Hematopoietic multipotent progenitor cell treated with erythropoietin and hydrocortisone succinate and interleukin-3 and kit ligand, for 8 days (in vitro differentiated cells): ENCODE measurements at places on chromosomes 2 and 18.
A peak's percentile ranks its signal among the peaks of the same experiment; 100 is the strongest.

GRCh38 chr18:51278045-51278649, 80.7 kb upstream of the MEX3C start:
- peak; percentile 55 for DNase-seq

DNA sequence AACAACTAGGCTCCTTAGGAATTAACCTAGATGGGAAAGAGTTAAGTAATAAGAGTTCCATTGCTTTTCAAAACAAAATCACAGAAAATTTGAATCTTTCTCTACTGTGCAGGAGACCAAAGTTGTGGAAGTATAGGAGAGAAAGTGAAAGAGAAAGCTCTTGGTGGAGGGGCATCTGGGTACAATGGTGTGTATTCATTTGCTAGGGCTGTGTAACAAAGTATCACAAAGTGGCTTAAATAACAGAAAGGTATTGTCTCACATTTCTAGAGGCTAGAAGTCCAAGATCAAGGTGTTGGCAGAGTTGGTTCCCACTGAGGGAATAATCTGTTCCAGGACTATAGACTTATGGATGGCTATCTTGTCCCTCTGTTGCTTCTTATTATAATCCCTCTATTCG, 50.5 kb upstream of the GORASP2 start:
- no peak for DNase-seq

GRCh38 chr2:30747206-30747605, 60.0 kb downstream of the CAPN13 start:
- no peak for DNase-seq

GRCh38 chr2:144443837-144444817, 75.8 kb downstream of the ZEB2 start:
- no peak for DNase-seq

DNA sequence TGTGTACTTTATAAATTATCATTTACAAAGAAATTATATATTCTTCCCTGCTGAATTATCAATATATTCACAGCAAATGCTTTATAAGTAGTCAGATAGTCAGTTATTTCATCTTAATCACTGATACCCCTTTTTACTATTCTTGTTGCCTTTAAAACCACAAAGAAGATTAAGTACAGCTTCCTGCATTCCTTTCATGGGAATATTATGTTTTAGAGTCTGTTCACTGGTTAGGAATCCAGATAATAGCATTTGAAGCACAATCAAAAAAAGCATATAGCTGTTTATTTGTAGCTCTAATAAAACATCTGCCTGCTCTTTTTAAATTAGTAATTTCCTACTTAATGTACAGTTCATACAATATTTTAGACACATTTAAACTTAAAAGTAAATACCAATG, 508.9 kb downstream of the FBXO15 start:
- DNase-seq, result no peak

DNA sequence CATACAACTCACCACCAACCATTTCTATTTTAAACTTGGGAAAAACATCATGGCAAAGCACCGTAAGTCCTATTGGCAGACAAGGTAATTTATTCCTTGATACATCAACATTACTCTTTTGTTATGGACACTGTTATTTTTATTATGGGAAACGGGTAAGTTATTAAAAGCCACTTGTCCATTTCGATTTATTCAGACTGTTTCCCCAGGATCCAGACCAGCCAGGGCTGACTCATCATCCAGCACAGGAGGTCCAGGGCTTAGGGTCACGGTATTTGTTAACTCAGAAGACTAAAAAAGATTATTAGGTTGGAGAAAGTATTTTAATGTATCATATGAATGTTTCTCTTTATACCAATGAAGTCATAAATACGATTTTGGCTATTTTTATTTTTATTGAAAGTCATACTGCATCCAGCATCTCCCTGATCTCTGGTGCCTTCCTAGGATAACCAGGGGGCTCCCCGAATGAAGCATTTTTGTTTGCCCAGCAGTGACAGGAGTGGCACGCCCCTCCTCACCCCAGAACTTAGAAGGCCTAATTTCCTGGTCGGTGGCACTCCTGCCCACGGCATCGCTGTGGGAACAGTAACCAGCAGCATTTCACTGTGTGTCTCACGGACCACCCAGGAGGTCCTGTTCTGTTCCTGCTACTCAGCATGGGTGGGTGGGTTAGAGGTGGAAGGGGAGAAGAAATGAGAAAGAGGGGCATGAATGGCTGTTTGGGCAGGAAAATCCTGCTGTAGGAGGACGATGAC, 446.1 kb downstream of the EIPR1 start:
- DNase-seq, result no peak

- DNase-seq, result no peak
These were observed 152.1 kb downstream of the NEDD4L start for GRCh38 chr18:58196164-58196563.

DNA sequence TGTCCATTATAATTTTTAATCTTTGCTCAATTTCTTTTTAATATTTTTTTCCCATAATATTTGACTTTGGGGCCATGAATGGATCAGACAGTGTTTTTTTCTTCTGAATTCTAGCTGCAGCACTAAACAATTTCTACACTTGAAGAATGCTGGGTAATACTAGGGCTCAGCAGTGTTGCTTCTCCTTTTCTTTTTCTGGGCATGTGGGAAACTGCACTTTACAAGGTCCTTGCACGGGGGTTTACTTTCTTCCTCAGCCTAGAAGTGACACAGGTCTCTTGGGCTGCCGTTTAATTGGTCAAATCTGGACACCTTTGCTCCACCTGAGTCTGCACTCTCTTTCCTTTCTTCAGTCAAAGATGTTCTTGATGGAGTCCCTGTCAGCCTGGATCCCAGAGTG, 135.4 kb upstream of the APCDD1 start:
- no peak for DNase-seq

DNA sequence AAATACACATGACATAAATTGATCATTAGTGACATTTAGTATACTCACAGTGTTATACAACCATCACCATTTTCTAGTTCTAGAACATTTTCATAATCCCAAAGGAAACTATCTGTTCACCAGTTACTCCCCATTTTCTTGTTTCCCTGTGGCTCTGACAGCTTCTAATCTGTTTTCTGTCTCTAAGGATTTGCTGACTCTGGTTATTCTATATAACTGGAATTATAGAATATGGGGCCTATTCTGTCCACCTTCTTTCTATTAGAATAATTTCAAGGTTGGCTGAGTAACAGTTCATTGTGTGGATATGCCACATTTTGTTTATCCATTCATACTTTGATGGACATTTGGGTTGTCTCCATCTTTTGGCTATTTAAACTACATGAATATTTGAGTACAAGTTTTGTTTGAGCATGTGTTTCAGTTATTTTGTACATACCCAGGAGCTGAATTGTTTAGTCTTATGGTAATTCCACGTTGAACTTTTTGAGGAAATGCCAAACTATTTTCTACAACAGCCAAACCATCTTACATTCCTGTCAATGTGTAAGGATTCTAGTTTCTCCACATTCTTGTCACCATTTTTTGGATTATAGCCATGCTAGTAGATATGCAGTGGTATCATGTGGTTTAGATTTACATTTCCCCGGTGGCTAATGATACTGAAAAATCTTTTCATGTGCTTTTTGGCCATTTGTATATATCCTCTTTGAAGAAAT, 20.5 kb downstream of the KIAA1328 start:
- DNase-seq, result no peak

- DNase-seq, result no peak
These were observed 979.4 kb downstream of the TSN start for GRCh38 chr2:122734766-122735424.

GRCh38 chr2:236777408-236777807, 207.8 kb downstream of the ACKR3 start:
- DNase-seq, result no peak
